ENCODE measurements at places on chromosomes 2 and 18.

- DNase-seq: no peak
These were observed 260.0 kb upstream of the NRXN1 start for GRCh38 chr2:51291762-51292551.

DNA sequence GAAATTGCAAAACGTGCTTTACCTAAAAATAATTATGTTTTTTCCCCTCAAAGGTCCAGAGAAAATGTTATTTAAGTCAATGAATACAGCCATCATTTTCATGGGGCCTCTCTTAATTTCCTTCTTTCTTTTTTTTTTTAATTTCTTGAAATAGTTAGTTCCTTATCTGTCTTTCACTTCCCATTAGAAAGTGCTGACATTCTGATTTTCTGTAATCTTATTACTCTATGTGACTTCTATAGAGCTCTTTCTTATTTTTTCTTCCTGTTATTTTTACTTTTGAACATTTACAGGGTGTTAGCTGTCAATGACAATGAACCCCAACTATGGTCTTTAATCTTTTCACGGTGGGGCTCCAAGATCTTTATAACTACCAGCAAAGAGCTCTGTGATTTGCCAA, 30.0 kb downstream of the CTLA4 start:
- no peak for DNase-seq

GRCh38 chr2:100303744-100304143, 18.6 kb downstream of the LONRF2 start:
- no peak for DNase-seq

DNA sequence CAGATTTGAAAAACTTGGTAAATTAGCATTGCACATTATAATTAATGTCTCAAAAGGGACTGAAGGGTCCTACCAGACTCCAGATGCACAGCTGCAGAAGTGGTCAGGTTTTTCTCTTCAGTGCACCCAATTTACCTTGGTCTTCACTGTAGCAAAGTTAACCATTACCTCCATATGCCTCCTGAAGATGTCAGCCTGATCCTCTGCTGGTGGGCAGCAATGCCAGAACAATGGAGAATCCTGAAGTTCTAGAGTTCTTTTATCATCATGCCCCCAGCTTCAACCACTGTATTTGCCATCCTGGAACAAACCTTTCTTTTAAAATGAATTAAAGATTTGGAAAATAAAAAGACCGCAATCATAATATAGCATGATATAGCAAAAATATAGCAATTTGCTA, 1774.8 kb upstream of the CELF4 start:
- no peak for DNase-seq

DNA sequence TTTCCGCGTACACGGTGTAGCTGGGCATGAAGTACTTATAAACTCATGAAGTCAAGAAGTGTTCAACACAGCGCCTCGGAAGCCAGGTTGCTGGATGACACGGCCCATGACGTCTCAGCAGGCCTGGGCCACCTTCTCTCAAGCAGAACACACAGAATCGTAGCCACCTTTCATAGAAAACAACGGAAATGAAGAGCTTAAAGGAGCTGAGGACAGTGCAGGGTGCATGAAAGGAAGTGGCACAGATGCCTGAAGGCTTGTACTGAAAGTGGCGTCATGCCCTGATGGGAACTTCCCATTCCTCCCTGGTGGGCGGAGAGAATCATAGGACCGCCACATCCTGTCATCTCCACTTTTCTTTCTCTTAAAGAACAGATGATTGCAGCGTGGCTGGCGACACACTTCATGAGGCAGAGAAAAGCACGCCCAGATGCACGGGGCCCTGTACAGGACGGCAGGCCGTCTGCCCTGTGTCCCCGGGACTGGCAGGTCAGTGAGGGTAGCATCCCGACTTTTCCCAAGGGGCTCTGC, 31.1 kb downstream of the HDAC4 start:
- no peak for DNase-seq

GRCh38 chr2:71526141-71526540, 72.8 kb downstream of the DYSF start:
- no peak for DNase-seq

DNA sequence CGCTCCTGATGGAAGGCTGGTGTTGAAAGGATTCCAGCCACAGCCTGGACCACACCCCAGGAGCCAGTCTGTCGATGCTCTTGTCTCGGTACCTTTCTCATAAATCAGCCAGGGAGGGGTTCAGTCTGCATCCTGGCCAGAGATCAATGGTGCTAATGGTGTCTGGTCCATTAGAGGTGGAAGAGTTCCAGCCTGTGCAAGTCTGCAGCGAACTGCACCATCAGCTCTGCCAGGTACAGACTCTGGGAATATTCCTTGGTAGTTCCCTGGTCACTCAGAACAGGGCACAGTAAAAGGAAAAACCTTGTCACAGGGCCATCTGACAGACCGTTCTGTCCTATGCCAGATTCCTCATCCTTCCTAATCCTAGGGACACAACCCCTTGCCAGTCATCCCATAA, 164.3 kb downstream of the MTCL1 start:
- no peak for DNase-seq

- DNase-seq: no peak
These were observed 3.0 kb upstream of the TFCP2L1 start for GRCh38 chr2:121287956-121288355.

DNA sequence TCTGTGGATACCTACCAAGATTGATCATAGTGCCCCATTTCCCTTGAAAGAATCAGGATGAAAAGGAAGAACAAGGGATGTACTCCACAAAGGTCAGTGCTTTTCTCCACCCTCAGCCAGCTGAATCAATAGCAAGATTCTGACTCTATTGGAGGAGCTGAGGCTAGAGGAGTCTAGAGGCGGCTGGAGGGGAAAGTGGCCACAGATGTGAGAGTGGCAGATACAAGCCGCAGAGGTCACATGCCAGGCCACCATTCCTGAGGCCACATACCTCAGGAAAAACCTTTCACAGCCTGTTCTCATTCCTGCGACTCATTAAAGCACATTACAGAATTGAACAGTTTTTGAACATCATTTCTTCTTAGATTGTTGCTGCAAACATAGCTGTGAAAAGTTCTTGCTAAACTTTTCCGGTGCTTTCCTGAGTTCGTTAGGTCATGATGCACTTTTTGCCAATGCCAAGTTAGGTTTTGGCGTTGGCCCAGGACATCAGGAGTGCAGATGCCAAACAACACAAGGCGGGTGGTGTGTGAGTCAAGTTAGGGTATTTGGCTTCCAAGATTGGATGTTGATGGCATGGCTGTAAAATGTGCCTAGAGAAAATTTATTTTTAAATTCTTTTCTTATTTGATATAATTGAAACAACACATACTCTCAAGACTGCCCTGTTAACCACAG, 160.7 kb upstream of the SP5 start:
- DNase-seq: peak; percentile 53

DNA sequence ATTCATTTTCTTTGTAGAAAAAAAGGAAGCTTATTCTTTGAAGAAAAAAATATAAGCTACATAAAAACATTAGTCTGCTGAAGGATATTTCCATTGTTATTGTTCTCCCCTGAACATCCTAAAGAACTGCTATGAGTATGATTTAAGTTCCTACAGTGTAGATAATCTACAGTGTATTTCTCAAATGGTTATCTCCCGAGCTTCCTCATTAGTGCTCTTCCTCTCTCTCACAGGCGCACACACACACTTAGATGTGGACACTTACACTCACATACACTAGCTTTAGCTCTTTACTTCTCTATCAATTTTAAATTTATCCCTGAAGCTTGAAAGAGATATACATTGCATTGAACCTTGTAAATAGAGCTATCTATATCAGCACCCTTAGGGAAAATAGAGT, 681.0 kb downstream of the KCNJ3 start:
- DNase-seq: no peak

GRCh38 chr2:206728277-206729199, 10.3 kb upstream of the DYTN start:
- DNase-seq: no peak

- DNase-seq: peak; percentile 60
These were observed 150.6 kb downstream of the AGPS start for GRCh38 chr2:177543007-177543760.

DNA sequence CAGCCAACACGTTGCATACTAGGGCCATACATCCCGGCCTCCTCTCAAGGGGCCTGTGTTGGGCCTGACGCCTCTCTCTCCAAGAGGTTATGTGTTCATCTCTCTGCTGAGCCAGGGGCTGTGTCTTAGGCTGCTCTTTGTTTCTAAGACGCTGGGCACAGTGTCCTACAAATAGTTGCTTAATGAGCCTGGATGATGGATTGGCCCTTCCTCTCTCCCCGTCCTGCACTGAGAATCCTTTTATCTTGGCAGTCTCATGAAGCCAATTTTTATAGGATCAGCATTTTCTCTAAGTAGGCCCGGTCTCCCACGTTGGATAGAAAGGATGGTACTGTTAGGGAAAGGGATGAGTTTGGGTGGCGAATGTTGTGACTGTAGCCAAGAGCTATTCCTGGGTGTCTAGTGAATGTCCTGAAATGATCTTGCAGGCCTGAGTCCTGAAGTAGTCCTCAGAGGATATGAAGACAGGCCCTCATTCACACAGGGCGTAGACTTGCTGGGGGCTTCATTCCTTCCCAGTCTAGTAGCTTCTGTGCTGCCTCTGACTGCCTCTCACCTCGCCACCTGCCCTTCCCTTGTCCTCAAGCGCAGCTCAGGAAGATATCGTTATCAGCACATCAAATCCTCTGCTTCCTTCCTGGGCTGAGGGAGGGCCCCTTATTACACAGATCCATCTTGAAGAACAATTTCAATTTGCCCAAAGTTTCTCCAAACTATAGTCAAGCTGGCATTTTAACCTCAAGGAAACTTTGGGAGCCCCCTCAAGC, 8.8 kb downstream of the LBH start:
- DNase-seq: no peak

- DNase-seq: peak; percentile 85
These were observed 124.7 kb upstream of the ZNF516 start for GRCh38 chr18:76619621-76620315.

DNA sequence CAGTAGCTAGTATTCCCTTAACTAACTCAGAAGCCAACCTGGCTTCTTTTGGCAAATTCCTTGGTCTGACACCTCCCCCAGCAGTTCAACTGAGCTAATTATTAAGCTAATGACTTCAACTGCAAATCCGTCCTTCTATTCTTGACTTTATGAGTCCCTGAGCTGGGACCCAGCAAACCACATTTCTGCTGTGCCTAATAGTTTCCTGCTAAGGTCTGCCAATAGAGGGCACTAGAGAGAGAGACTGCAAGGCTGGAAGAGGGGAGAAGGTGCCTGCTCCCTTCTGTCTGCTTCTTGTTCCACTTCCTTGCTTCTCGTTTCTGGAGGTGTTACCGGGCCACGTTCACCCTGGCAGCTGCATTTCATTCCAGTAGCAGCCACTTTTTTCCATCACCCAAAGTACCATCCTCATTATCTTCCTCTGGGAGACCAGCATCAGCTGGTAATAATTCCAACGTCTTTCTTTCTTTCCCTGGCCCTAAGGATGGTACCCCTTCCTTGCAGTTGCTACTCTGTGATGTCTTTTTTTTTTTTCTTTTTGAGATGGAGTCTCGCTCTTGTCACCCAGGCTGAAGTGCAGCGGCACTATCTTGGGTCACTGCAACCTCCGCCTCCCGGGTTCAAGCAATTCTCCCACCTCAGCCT, 352.0 kb downstream of the TNS1 start:
- peak; percentile 54 for DNase-seq

GRCh38 chr18:10877987-10878386, 271.4 kb downstream of the PIEZO2 start:
- DNase-seq: no peak

- no peak for DNase-seq
These were observed 2.8 kb downstream of the INPP5D start for GRCh38 chr2:233062946-233063268.

DNA sequence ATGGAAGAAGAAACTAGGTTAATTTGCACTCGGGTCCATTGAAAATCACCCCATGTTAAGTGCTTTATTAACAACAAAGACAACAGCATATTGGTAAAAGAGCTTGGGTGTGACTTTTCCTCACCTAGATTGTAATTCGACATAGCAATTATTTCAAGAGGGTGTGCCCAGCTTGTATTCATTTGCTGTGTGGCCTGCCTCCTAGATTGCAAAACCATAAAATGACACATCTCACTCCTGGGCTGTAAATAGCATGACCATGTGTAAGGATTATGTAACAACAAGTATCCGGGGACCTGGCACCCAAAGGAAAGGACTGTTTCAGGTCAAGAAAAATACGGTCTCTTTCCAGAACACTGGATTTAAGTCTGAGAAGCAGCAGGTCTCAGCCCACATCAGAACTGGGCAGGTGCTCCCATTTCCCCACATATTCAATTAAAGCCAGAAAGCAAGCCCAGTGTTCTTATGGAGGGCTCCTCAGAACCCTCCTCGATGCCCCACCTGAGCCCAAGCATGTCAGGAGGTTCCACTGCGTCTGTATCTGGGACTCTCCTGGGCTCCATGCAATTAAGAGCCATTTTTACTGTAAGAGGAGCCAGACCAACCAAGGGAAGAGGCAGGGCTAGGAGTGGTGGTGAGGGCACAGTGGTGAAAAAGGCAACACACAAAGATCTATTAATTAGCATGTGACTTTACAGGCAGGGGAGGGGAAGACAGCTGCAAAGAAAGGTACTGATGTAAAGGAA, 39.2 kb downstream of the MREG start:
- no peak for DNase-seq

- DNase-seq: peak; percentile 57
These were observed 41.8 kb upstream of the TMEM178A start for GRCh38 chr2:39623917-39624316.

- DNase-seq: no peak
These were observed 808.4 kb downstream of the ERBB4 start for GRCh38 chr2:211730215-211730614.

DNA sequence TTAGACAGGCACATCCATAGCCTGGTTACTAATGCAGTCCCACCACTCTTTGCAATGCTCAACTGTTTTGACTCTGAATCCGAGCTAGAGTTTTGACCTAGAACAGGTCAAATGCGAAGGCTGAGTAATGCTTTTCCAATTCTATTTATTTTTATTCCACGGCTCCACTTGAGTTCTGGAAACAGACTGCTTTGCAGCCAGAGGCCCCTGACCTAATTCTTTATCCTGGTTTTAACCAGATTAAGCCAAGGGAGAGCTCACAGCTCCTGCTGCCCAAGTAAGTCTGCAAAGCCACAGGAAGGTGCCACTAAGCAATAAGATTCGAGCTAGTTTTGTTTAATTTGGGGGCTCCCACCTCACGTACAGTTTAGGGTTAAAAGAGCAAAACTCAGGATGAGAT, 51.4 kb downstream of the MREG start:
- DNase-seq: no peak

GRCh38 chr18:25662272-25662671, 310.3 kb upstream of the ZNF521 start:
- no peak for DNase-seq

- DNase-seq: no peak
These were observed 12.7 kb upstream of the MTERF4 start for GRCh38 chr2:241114836-241115235.

GRCh38 chr2:158781353-158781961, 13.7 kb upstream of the DAPL1 start:
- no peak for DNase-seq

- no peak for DNase-seq
These were observed 54.9 kb upstream of the HS6ST1 start for GRCh38 chr2:128373451-128374000.

DNA sequence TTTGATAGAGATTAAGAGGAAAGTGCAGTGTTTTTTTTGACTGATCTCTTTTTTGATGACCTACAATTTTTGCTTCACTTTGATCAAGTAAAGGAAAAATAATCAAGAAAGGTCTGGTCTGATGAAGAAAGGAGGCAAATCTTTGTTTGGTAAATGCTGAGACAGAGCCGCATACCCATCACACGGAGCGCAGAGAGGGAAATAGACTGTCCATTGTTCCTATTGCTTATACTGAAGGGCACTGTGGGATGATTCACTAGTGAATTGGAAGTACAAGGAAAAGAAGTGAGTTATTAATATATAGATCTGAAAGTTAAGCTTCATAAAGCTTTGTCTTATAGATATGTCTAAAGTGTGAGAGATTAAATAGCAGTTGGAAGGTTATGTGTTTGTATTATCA, 455.1 kb downstream of the PLCL1 start:
- no peak for DNase-seq

Data from right forelimb (tissue), 1 donor.